RPMI7951 (cell line): ENCODE measurements at places on chromosomes 3 and 15.

GRCh38 chr3:2635511-2635910, 474.7 kb downstream of the IL5RA start:
- DNase-seq: no peak

GRCh38 chr3:124999897-125000435, 55.8 kb downstream of the HEG1 start:
- DNase-seq: no peak

GRCh38 chr15:72365844-72366243, 10.0 kb downstream of the HEXA start:
- no peak for DNase-seq

DNA sequence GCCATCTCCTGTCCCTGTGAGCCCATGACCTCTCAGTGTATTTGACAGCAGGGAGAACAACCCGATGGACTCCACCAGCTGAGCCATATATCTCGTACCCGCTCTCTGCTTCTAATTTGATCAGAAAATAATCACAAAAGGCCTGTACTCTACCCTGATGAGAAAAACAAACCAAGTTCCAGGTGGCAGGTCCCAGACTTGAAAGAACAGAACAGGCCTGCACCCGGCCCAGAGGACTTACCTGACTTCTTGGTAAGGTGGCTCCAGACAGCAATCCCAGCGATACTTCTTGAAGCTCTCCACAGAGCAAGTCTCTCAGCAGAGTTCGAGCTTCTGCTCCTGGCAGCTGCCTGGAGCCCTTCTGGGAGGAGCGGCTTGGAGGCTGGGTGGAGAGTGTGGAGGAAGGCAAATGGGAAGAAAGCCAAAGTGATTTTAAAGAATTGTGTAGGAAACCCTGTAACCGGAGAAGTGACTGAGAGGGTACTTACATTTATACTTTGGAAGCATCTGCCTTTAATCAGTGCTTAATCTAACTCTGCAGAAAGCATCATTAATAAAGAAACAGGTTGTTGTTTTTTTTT, 91.6 kb downstream of the SCN11A start:
- DNase-seq: no peak

DNA sequence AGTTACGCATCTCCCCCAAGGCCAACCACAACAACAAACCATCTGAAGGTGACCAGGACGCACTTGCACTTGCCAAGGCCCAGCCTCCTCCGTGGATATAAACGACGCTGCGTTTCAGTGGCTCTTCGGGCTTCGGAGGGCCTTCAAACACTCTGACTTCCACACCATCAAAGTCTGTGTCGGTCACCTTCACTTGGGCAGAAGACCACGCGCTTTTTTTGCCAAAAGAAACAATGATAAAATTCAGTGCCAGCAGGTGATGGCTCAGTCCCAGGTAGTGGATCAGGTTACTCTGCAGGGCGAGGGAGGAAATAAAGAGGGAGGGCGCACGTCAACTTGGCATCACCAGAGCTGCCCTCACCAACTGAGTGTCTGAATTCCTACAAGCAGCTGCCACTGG, 63.0 kb downstream of the NCEH1 start:
- no peak for DNase-seq

GRCh38 chr3:120418866-120419490, 31.8 kb downstream of the FSTL1 start:
- peak; percentile 54 for DNase-seq

- no peak for DNase-seq
Observed at GRCh38 chr15:39835550-39835949, 52.9 kb upstream of the FSIP1 start.

DNA sequence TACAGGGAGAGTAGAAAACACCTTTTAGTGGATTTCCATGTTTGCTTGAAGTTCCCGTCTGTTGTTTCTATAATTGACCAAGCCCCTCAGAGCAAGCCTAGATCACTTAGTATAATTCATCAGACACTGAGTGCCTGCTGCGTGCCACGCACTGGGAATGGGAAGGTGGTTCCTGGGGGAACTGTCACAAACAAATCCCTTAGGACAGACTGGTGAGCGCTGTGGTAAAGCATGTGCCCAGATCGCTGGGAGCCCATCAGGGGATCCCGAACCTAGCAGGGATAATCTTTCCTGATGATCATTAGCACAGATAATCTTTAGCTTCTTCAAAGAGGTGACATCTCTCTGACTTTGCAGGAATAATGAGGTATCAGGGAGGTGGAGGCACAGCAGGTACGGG, 9.6 kb downstream of the MRPS11 start:
- DNase-seq: no peak

DNA sequence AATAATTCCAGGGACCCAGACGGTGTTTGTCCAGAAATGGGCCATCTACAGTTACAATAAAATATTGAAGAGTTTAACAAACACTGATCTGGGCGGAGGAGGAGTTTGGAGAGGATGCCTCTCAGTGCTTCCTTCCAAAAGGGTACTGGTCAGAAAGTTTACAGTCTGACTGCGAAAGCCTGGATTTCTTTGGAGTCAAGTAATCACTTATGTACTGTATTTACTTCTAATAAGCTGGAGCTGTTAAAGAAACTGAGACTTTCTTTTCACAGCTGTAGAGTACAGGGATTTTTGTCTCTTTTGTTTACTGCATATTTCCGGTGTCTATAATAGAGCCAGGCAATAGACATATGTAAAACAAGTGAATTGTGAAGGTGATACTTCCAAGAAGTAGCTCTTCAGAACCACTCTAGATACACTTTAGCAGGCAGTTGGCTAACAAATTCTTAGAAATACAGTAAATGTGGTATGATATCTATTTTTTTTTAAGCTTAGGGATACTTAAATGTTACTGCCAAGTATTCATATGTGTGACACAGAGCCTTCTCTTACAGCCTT, 22.1 kb upstream of the NEO1 start:
- no peak for DNase-seq

DNA sequence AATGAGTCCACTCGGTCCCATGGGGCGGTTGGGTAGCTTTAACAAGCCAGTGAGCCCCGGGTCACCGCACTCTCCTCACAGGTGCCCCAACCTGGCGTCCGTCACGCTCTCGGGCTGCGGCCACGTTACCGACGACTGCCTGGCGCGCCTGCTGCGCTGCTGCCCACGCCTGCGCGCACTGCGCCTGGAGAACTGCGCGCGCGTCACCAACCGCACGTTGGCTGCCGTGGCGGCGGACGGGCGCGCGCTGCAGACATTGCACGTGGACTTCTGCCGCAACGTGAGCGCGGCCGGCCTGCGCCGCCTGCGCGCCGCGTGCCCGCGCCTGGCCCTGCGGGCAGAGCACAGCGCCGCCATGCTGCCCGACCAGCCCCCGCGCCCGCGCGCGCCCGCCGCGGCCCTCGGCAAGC, 3.4 kb downstream of the FBXL22 start:
- DNase-seq: peak; percentile 94

- peak; percentile 3 for DNase-seq
Observed at GRCh38 chr3:14000556-14000955, 120.7 kb upstream of the WNT7A start.

DNA sequence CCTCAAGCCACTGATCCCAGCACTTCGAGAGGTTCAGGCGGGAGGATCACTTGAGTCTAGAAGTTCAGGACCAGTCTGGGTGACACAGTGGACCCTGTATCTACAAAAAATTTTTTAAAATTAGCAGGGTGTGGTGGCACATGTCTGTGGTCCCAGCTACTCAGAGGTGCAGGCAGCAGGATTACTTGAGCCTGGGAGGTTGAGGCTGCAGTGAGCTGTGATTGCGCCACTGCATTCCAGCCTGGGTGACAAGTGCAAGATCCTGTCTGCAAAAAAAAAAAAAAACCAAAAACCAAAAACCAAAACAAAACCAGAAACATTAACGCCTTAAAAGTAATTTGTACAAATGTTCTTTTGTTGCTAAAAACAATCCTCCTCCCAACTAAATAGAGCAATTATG, 27.9 kb upstream of the SLC12A8 start:
- DNase-seq: peak; percentile 9

- no peak for DNase-seq
Observed at GRCh38 chr3:42505128-42505848, 2.8 kb downstream of the VIPR1 start.

GRCh38 chr3:5258526-5258925, 71.0 kb downstream of the EDEM1 start:
- DNase-seq: no peak

- no peak for DNase-seq
Observed at GRCh38 chr3:48784426-48785120, 63.1 kb downstream of the PRKAR2A start.

GRCh38 chr3:54871867-54872266, 56.0 kb downstream of the LRTM1 start:
- no peak for DNase-seq

GRCh38 chr15:61227950-61228936, 859 bp downstream of the RORA start:
- DNase-seq: peak; percentile 16

GRCh38 chr3:11522953-11523571, 120.7 kb downstream of the VGLL4 start:
- no peak for DNase-seq

DNA sequence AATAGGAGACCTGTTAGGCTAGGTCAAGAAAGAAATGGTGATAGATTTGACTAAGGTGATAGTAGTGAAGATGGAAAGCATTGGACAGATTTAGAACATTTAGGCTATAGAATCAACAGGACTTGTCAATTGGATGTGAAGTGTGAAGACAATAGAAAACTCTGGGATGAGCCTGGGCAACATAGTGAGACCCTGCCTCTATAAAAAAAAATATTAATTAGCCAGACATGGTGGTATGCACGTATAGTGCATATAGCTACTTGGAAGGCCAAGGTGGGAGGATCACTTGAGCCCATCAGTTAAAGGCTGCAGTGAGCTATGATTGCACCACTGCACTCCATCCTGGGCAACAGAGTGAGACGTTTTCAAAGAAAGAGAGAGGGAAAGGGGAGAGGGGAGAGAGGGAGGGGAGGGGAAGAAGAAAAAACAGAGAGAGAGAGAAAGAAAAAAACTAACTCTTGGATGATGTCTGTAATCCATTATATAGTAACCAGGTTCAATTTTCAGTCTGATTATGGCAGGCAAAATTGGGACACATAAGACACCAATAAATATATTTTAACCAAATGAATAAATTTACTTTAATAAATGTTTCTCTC, 9.6 kb downstream of the SENP8 start:
- no peak for DNase-seq

- no peak for DNase-seq
Observed at GRCh38 chr3:147406028-147406931, at the start of gene ZIC4. Gene ZIC4, minus strand, starts transcription at chr3:147406543. Its CDS starts 3,746 bp downstream, at chr3:147402797.

GRCh38 chr3:159899166-159899565, 89.5 kb upstream of the IL12A start:
- DNase-seq: no peak

DNA sequence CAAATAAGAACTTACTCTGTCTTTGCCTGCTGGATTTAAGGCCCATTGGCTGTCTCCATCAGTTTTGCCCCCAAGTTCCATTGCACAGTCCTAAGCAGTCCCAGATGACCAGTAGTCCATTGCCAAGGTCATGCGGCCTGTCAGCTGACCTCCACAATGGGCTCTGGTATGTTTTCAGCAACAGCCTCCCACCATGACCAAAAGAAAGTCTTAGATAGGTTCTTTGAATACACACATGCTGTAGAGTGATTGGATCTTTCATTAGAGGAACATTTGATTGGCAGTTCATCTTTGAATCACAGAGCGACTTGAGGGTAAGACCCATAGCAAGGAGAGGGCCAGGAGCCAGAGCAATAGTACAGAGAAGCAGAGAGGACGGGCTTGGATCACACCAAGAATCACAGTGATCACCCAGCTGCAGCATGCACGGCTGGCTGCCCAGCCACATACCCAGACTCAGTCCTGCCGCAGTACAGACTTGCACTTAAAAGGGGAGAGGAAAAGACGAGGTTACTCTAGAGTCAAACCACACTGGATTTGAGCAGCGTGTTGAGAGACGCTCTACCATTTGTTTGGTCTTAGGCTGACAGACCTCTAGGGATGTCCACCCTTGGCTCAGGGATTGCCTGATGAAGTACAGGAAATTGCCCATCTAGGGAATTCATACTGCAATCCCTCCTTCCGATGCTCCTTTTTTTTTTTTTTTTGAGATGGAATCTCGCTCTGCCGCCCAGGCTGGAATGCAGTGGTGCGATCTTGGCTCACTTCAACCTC, 50.4 kb downstream of the APH1B start:
- no peak for DNase-seq

GRCh38 chr3:129257609-129258008, 8.2 kb downstream of the COPG1 start:
- DNase-seq: no peak

- peak; percentile 55 for DNase-seq
Observed at GRCh38 chr3:134378384-134378783, 4.1 kb upstream of the AMOTL2 start.

DNA sequence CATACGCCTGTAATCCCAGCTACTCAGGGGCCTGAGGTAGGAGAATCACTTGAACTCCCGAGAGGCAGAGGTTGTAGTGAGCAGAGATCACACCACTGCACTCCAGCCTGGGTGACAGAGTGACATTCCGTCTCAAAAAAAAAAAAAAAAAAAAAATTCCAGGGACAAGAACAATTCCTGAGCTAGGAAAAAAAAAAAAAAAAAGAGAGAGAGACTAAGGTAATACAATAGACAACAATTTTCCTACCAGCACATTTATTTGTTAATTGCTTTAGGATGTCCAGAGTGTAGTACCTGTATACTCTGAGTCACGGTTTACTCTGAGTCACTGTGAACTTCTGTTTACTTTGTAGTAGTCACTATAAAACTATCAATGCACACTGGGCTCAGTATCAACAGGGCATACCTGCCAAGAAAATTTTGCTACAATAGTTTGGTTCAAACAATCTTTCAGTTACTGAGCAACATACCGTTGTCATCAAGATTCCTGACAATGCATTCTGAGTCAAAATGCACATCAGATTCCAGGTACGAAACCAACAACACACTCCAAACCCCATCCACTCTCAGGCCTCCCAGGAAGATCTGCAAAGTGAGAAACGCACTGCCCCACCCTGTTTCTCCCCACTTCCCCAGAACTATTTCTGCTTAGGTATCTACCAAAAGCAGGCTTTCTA, 28.3 kb downstream of the IGF2BP2 start:
- DNase-seq: peak; percentile 64

- peak; percentile 21 for DNase-seq
Observed at GRCh38 chr3:108500728-108501127, 9.7 kb downstream of the MYH15 start.

GRCh38 chr3:159178209-159178897, 376.5 kb downstream of the MFSD1 start:
- no peak for DNase-seq

DNA sequence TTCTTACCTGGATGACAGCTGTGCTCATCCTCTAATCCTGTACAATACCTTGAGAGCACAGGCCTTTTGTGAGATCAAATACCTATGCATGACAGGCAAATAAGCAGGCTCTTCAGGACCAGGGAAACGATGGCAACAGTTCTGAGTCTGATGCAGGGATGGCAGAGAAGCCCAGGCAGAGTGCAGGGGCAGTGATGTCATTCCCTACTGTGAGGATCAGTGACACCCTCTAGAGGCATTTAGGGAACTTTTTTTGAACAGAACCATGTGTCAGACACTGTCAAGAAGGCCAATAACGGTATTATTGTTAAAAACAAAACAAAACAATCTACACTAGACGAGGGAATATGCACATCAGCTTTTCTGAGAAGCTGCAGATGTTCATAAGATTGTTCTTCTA, 314.8 kb upstream of the CTDSPL start:
- peak; percentile 47 for DNase-seq

- no peak for DNase-seq
Observed at GRCh38 chr15:98530570-98530969, 117.8 kb upstream of the IGF1R start.

GRCh38 chr3:189890496-189890895, 230.2 kb downstream of the P3H2 start:
- DNase-seq: no peak

GRCh38 chr3:197335428-197336132, 37.2 kb upstream of the DLG1 start:
- peak; percentile 91 for DNase-seq
